ENCODE measurements at places on chromosomes 13 and 19.

DNA sequence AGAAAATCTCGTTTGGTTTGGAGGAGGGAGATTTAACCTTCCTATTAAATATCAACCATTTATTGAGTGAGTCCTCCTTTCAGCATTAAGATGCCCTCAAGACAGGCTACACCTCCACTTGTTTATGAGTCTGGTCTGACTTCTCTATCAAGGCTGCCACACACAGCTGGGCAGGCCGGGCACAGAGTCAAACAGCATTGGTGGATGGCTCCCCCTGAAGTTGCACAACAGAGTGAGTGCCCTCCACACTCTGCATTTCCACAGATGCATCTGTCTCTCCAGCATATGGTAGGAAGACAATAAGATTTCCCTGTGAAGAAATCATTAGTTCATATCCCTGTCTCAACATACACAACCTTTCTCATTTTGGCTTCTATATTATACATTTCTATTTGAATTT lies 31.4 kb downstream of the PHF11 start:
- no peak for DNase-seq
- H3K4me3 ChIP-seq, result no peak overlapping the region
- H3K36me3 ChIP-seq, result no peaks in the 10 kb centered on the region
- no peaks in the 10 kb centered on the region for H3K27me3 ChIP-seq

- H3K27ac ChIP-seq, result no peak overlapping the region
- no peak overlapping the region for H3K4me3 ChIP-seq
- no peaks in the 10 kb centered on the region for H3K36me3 ChIP-seq
- no peaks in the 10 kb centered on the region for H3K27me3 ChIP-seq
Observed at GRCh38 chr19:27971071-27971470, 1241.9 kb downstream of the UQCRFS1 start.

- H3K4me3 ChIP-seq, result no peak overlapping the region
- no peak for DNase-seq
- peaks cover 5% of the 10 kb centered on the region for H3K4me1 ChIP-seq
- peaks cover 8% of the 10 kb centered on the region for H3K36me3 ChIP-seq
- H3K27ac ChIP-seq, result no peak overlapping the region
Observed at GRCh38 chr13:28488376-28489005, 6.4 kb downstream of the FLT1 start.

GRCh38 chr19:13796301-13797057 lies 1.2 kb downstream of the ZSWIM4 start:
- H3K4me1 ChIP-seq, result peaks cover 19% of the 10 kb centered on the region
- H3K27me3 ChIP-seq, result no peaks in the 10 kb centered on the region
- H3K27ac ChIP-seq, result peak overlapping the region; percentile 90
- H3K4me3 ChIP-seq, result peak overlapping the region; percentile 88
- DNase-seq, result no peak

DNA sequence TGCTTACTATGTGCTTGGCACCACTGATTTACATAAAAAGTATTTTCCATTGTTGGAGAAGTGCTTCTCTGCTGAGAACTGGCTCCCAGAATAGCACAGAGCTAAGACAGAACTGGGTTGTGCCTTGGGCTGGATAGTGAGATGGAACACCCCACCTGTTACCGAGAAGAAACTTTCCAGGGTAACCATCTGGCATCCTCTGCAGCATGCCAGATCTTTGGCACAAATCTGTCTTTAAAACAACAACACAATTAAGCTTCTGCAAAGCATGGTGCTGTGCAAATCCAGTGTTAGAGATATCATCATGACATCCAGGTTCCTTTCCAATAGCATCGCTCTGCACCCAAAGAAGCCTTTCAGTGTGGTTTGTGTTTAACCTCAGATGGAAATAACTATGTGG lies 202.5 kb upstream of the RFC3 start:
- H3K36me3 ChIP-seq, result no peaks in the 10 kb centered on the region
- no peak overlapping the region for H3K27ac ChIP-seq
- H3K4me1 ChIP-seq, result no peaks in the 10 kb centered on the region
- peaks cover 23% of the 10 kb centered on the region for H3K27me3 ChIP-seq

DNA sequence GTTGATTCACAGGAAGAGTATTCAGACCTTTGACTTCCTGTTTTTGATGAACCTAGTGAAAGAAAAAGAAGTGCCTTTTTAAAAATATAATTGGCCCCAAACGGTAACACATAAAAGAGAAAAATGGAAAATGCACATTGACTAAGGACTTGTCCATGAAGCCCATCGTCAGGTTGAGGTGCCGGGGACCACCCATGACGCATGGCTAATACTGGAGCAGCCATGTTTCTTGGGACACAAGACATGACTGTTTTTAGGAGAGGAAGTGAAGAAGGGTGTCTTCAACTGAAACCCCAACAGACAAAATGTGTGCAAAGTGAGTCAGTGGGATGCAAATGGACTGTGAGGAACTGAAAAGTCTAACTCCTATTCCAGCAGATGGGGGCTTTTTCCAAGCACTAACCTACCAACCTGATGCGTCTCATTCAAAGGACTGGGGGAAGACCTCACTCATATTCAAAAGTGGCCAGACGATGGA lies 459.4 kb downstream of the FOXO1 start:
- peak overlapping the region; percentile 10 for H3K4me3 ChIP-seq
- no peaks in the 10 kb centered on the region for H3K36me3 ChIP-seq
- peaks cover 65% of the 10 kb centered on the region for H3K4me1 ChIP-seq
- no peaks in the 10 kb centered on the region for H3K27me3 ChIP-seq
- peak overlapping the region; percentile 96 for H3K27ac ChIP-seq

- H3K4me3 ChIP-seq, result peak overlapping the region; percentile 78
Observed at GRCh38 chr19:18021121-18021755, 13.3 kb downstream of the ARRDC2 start.

DNA sequence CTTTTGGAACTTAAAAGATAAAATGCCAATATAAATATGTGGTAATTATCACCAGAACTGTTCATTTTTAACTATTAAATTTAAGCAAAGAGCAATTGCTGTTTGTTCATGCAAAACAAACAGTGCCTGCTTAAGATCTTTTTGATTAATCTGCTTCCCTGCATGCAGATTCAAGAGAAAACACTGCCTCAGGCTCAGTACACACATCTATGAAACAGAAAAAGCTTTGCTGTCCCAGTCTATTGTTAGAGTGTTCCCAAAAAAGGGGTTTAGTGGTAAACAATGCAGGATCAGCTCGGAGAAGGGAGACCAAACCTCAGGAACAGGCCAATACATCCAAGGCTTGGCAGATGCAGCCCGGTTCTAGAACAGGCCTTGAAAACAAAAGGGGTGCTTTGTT lies 49.3 kb upstream of the TDRD3 start:
- H3K27me3 ChIP-seq, result peaks cover 47% of the 10 kb centered on the region
- DNase-seq, result no peak
- no peak overlapping the region for H3K4me3 ChIP-seq
- no peak overlapping the region for H3K27ac ChIP-seq

All from naive B cell (primary cell).